ENCODE measurements at places on chromosomes 2 and 18.

- DNase-seq: no peak
Observed at GRCh38 chr2:145815933-145816332, 1296.0 kb upstream of the ZEB2 start.

DNA sequence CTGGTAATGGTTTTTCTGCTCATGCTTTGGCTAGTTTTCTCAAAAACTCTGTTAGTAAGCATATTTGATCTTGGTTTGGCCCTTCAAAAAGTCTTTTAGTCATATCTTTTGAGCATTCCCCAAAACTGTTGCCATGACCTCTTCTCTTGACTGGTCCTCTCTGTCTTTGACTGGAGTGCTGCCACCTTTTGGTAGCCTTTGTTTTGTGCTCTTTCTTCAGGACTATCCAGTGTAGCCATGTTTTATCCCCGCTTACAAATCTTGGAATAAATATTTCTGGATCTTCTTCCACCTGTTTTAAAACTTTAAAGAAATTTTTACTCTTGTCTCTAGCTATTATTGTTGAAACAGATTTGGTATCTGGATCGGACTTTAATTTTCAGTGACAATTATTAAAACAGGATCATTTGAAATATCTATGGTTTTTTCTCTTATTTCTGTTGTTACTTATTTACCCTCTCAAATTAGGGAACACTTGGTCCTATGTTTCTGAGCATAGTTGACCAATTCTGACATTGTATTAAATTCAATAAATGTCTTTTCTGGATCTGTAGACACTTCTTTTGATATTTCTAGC is 965 bp upstream of the ELOA2 start:
- DNase-seq: no peak

- DNase-seq: no peak
Observed at GRCh38 chr2:111249806-111250205, 129.1 kb downstream of the BCL2L11 start.

GRCh38 chr2:105369777-105370690 is 28.8 kb downstream of the FHL2 start:
- peak; percentile 53 for DNase-seq

GRCh38 chr2:124272261-124272841 is 247.3 kb downstream of the CNTNAP5 start:
- no peak for DNase-seq

GRCh38 chr2:68357605-68358337 is 7.3 kb upstream of the PLEK start:
- DNase-seq: no peak
